ENCODE measurements at places on chromosomes 3 and 15.

DNA sequence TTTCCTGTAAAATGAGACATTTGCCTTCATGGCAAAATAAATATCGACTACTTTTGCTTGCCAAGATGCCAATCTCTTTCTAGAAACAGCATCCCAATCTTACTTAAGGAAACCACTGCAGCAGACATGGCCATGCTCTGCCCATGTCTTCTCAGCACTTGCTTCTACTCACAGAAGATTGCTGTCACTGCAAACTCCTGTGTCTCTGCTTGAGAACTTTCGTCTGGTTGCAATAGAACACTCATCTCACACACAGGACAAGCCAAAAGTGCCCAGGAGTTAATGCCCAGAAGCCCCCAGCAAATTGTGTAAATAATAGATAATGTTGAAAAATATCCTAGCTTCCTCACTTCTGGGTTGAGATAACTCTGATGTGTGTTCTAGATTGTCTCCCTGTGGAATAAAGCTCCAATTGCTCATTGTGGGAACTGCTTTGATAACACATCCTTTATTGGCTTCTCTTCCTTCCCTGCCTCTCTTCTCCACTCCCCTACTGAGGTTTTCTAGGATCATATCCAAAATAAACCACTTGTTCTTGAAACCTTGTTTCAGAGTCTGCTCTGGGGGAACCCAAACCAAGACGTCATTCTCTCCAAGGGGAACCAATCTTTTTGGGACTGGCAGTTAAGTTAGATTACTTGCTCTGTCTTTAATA lies 156.3 kb upstream of the STRIT1 start:
- no peak for DNase-seq

DNA sequence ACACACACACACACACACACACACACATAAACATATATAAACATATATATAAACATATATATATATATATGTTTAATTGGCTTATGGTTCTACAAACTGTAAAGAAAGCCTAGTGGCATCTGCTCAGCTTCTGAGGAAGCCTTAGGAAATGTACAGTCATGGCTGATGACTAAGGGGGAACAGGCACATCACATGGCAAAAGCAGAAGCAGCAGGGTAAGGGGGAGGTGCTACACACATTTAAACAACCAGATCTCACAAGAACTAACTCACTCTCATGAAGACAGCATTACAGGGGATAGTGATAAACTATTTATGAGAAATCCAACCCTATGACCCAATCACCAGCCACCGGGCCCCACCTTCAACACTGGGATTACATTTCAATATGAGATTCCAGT lies 922.9 kb downstream of the SI start:
- DNase-seq = no peak

- DNase-seq = no peak
Measured at GRCh38 chr3:42749753-42750231, 23.3 kb downstream of the CCDC13 start.

- DNase-seq = no peak
Measured at GRCh38 chr15:96732704-96733103, 402.2 kb downstream of the NR2F2 start.

DNA sequence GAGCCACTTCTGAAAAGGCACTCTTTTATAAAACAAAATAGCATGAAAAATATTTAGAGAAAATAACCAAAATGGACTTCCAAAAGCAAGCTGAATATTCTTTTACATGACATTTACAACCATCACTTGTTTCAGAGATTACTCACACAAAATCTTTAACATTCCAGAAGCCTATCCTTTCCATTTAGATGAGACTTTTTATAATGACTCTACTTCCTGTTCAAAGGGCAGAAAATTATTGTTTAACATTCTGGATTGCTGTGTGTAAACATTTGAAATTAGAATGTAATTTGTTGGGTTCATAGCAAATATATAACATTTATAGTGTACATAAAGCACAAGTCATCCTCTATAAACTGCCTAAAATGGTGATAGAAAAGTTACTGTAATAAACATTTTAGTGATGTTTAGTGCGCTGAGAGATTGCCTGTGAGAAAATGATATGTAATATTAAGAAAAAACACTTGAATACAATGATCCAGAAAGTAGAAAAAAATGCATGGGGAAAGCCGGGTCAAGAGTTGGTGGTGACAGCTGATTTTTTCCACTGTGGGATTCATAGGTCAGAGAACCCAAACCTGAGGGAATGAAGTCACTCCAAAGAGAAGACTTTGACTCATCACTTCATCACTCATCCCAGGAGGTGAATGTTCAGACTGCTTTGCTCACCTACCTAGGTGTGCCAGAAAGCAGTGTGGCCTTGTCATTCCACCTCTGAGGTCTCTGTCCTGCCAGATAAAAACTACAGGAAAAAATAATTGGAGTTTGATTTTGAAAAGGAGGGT lies 305.8 kb downstream of the ARPP21 start:
- DNase-seq = no peak

DNA sequence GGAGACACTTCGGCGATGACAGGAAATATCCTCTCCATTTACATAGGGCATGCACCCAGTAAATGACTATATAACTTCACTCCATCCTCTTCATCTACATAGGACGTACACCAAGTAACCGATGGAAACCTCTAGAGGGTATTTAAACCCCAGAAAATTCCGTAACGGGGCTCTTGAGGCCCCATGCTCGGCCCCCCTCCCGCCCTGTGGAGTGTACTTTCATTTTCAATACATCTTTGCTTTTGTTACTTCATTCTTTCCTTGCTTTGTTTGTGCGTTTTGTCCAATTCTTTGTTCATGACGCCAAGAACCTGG lies 7.5 kb upstream of the FAM107A start:
- DNase-seq = no peak

DNA sequence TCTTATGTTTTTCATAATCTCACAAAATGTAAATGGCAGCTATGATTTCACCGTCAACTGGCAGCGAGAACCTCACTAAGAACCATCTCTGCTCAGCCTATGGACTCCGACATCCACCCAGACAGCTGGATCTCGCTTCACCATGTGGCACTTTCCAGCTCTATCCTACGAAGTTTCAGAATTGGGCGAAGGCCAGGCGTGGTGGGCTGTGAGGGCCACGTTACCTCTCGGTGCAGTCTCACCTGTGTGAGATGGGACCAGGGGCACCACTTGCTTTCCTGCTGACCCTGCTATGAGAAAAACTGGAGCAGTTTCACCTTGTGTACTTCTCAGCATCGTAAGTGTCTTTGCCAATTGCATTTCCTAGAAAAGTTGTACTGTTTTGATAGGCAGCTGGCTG lies 32.3 kb downstream of the CHDH start:
- no peak for DNase-seq

- DNase-seq = no peak
Measured at GRCh38 chr3:161208931-161209330, 12.2 kb upstream of the NMD3 start.

DNA sequence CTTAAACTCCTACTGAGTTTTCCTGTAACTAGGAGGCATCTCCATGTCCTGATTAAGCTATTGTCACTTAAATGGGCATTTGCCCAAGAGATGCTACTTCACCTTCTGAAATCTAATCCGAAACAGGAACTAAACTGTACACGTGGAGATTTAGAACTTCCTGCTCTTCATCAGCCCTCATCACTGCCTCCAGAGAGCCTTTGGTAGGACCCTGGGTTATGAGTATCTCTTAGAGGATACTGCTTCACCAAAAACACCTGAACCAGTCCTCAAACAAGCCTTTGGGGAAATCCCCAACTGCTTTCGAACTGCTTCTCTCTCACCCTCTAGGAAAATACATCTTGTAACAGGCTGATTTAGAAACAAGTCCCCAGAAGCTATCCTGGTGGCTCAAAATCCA lies 320.3 kb downstream of the GAP43 start:
- no peak for DNase-seq

DNA sequence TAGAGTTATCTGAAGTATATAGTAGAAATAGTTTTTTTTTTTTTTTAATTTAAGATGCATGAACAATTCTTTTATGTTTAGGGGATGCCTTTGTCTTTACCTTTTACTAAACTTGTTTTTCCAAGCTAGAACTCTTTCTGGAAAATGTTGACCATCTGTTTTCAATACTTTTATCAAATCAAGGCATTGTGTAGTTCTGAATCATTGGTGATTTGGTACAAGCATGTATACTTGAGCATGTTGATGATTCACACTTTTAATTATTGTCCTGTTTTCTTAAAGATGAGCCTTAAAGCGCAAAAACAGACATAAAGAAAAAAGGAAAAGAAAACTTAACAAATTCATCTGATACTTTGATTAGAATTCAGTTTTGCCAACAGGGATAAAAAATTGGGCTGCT lies 28.3 kb downstream of the PDCD6IP start:
- DNase-seq = no peak

DNA sequence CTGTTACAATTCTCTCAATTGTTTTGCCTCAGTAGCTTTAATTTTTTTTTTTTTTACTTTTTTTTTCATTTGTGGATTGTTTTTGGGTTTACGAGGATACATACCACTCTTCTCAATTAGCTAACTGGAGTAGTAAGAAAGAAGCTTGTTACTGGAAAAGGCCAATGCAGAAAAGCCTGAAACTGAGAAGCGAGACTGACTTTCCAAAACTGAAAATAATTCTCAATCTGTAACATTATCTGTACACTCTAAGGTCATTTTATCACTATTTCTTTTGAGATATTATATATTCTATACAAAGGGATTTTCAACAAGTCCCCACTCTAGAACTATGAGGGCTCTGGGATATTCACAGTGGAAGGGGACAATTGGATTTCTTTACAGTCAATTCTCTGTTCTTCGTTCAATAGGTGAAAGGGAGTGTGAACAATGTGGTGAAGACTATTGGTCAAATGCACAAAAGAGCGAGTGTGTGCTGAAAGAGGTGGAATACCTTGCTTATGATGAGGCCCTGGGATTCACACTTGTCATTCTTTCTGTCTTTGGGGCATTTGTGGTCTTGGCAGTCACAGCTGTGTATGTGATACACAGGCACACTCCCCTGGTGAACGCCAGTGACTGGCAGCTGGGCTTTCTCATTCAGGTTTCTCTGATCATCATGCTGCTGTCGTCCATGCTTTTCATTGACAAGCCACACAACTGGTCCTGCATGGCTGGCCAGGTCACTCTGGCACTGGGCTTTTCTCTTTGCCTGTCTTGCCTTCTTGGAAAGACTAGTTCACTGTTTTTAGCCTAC lies 83.9 kb upstream of the KCNAB1 start:
- DNase-seq = no peak

- no peak for DNase-seq
Measured at GRCh38 chr3:64655160-64655559, 32.6 kb downstream of the ADAMTS9 start.

- no peak for DNase-seq
Measured at GRCh38 chr3:114504941-114505628, 211.3 kb downstream of the TIGIT start.

DNA sequence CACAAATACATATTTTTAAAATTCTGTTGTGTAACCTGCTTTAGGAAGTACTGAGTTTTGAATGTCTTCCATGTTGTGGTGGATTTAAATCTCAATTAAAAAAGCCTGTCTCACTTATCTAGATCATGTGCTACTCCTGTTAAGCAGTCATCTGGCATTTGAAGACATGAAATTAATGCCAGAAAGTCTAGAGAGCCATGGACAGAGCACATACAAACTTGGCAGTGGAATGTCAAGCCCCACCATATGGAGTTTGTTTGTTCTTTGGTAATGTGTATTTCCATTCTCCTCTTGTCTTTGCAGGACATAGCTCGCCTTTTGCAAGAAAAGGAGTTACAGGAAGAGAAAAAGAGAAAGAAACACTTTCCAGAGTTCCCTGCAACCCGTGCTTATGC lies 39.3 kb upstream of the UTS2B start:
- no peak for DNase-seq

DNA sequence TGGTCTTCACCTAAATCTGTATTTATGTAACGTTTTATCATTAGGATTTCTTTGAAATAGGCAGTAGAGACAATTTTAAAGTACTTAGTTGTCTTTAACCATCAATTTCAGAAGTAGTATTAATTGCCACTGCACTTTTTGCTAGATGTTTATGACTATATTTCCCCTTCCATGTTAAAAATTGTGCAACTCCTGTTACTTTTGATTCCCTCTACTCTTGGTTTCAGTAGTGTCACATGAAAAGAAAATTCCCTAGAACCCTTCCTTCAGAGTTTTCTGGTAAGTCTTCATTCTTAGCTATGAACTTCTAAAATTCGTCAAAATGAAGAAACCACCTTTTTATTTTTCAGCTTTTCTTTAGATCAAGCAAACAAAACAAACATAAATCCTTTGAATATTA lies 7.1 kb downstream of the PIAS1 start:
- no peak for DNase-seq

DNA sequence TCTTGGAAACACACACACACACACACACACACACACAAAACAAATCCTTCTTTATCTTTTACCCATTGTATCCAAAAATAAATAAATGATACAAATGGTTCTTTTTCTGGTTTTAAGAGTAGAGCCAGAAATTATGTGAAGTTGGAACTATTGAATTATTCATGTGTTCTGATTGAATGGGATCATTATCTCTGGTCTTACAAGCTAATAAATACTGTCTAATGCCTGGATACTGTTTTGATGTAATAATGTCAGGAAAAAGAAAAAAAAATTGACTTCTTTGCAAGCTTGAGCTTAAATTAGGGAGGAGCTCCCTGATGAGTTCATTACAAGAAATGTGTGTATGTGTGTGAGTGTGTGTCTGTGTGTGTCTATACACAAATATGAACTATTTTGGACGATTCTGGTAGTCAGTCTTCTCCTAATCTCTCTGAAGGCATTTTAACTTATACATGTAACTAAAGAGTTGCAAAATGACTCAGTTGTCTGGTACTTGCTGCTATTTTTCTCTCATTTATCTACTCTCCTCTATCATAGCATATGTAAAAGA lies 507.2 kb upstream of the AGTR1 start:
- DNase-seq = no peak

GRCh38 chr3:144415492-144415891 lies 443.9 kb downstream of the DIPK2A start:
- DNase-seq = no peak

DNA sequence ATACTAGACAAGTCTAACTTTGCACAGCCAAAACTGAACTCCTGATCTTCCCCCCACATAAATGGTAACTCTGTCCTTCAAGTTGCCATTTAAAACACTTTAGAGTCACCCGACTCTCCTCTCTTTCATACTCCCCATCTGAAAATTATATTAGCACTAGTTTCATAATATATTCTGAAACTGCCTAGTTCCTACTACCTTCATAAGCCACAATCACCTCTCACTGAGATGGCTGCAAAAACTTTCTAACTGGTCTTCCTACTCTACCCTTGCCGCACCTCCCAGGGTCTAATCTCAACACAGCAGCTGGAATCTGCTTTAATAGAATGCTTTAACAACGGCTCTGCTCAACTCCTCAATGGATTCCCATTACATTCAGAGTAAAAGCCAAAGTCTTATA lies 55.0 kb downstream of the GLB1 start:
- DNase-seq = no peak

Measured in stimulated activated CD4-positive, alpha-beta T cell treated with anti-CD3 and anti-CD28 coated beads, Interleukin-12 subunit alpha, Interleukin-12 subunit beta, amount 100 ng/mL, for 4 hours (primary cell).